ENCODE measurements at places on chromosomes 13 and 19. TPM values are rescaled to one million over a fixed set of nuclear protein-coding genes. Genes with fewer than 3 reads are reported as not detected.

DNA sequence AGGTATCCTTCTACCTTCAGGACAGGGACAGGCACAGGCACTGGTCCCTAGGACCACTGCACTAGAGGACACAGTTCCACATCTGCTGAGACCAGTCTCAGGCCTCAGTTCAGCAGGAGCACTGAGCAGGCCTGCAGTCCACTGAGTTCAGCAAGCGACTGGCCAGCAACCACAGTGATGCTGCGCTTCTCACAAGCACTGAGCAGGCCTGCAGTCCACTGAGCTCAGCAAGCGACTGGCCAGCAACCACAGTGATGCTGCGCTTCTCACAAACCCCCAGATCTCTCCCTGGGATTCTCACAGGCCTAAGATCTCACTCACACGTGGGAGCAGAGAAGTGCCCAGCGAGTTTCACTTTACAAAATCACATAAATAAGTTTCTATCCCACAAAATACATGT, 140.6 kb downstream of the IRS2 start:
- H3K27me3 ChIP-seq = no peaks in the 10 kb centered on the region
- H3K36me3 ChIP-seq = peaks cover 1% of the 10 kb centered on the region
- peaks cover 29% of the 10 kb centered on the region for H3K4me1 ChIP-seq
- H3K4me3 ChIP-seq = no peak overlapping the region
- DNase-seq = no peak
- H3K27ac ChIP-seq = no peak overlapping the region

DNA sequence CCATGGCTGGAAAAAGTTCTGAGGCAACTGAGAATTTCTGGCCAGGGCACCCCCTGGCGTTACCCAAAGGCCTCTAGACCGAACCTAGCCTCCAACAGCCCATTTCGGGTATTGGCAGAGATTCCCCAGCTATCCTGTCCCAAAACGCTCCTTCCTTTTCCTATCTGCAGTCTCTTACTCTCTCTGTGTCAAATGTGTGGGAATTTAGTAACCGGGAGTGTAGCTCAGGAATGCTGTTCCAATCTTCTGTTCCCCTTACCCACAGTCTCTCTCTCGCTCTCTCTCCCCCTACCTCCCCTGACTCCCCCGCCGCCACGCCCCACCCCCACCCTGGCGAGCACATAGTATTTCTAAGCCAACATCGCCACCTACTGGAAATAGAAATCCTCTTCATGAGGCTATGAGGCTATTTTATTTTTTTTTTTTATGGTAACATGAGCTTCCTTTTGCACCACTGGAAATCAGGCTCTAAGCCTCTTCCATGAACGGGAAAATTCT, 27.0 kb downstream of the OXGR1 start:
- H3K27ac ChIP-seq = no peak overlapping the region
- H3K4me1 ChIP-seq = no peaks in the 10 kb centered on the region
- no peaks in the 10 kb centered on the region for H3K36me3 ChIP-seq
- DNase-seq = no peak

- H3K4me3 ChIP-seq = no peak overlapping the region
- H3K27ac ChIP-seq = no peak overlapping the region
- peaks cover 25% of the 10 kb centered on the region for H3K27me3 ChIP-seq
- H3K36me3 ChIP-seq = peaks cover 5% of the 10 kb centered on the region
Measured at GRCh38 chr13:36108954-36109353, 22.2 kb downstream of the DCLK1 start.

IZUMO2 gene
- total RNA-seq = not detected

MADCAM1 gene
- total RNA-seq = 0.92 TPM

METTL21C gene
- not detected for total RNA-seq
